Kidney epithelial cell (primary cell): ENCODE measurements at places on chromosomes 6 and 20. TPM values are rescaled to one million over a fixed set of nuclear protein-coding genes. Genes with fewer than 3 reads are reported as not detected.

BPIFB2 gene
- total RNA-seq = not detected in 2 replicates

CASS4 gene
- 0.07 TPM in 1 of 2 replicates, not detected in the other for total RNA-seq

PXDC1 gene
- 92.4 and 99.1 TPM in 2 replicates for total RNA-seq

PSORS1C2 gene
- total RNA-seq = not detected in 2 replicates

TREM1 gene
- total RNA-seq = 0.13 and 1.4 TPM in 2 replicates

ASIP gene
- not detected in 2 replicates for total RNA-seq

MROH8 gene
- 0.13 and 1.4 TPM in 2 replicates for total RNA-seq

CAGE1 gene
- not detected in 2 replicates for total RNA-seq

NNAT gene
- 20.3 and 25.0 TPM in 2 replicates for total RNA-seq

POLR1H gene
- total RNA-seq = 29.9 and 33.3 TPM in 2 replicates

VSX1 gene
- total RNA-seq = not detected in 2 replicates

FBXO30 gene
- 9.2 and 10.1 TPM in 2 replicates for total RNA-seq
